Smooth muscle cell of trachea (primary cell): ENCODE measurements at places on chromosomes 1 and 21. TPM values are rescaled to one million over a fixed set of nuclear protein-coding genes. Genes with fewer than 3 reads are reported as not detected.

Gene CLEC20A
- total RNA-seq = not detected in 2 replicates

Gene ERG
- total RNA-seq = 0.44 TPM in 1 of 2 replicates, not detected in the other

Gene SNAP47
- total RNA-seq = 63.1 and 79.2 TPM in 2 replicates

Gene THBS3
- 28.2 and 28.4 TPM in 2 replicates for total RNA-seq

Gene NUAK2
- total RNA-seq = 0.87 and 2.8 TPM in 2 replicates

Gene SH2D5
- 4.2 and 6.3 TPM in 2 replicates for total RNA-seq

Gene ZNF648
- not detected in 2 replicates for total RNA-seq
